RCC 7860 (cell line): ENCODE measurements at places on chromosomes 7 and 10.

GRCh38 chr7:3168869-3169268, 125.2 kb upstream of the CARD11 start:
- no peak for DNase-seq

- no peak for DNase-seq
These were observed 10.7 kb downstream of the PFKP start for GRCh38 chr10:3077940-3078630.

GRCh38 chr7:21753071-21753470, 192.6 kb downstream of the CDCA7L start:
- no peak for DNase-seq

GRCh38 chr10:983401-983800, 4.8 kb upstream of the GTPBP4 start:
- no peak for DNase-seq

DNA sequence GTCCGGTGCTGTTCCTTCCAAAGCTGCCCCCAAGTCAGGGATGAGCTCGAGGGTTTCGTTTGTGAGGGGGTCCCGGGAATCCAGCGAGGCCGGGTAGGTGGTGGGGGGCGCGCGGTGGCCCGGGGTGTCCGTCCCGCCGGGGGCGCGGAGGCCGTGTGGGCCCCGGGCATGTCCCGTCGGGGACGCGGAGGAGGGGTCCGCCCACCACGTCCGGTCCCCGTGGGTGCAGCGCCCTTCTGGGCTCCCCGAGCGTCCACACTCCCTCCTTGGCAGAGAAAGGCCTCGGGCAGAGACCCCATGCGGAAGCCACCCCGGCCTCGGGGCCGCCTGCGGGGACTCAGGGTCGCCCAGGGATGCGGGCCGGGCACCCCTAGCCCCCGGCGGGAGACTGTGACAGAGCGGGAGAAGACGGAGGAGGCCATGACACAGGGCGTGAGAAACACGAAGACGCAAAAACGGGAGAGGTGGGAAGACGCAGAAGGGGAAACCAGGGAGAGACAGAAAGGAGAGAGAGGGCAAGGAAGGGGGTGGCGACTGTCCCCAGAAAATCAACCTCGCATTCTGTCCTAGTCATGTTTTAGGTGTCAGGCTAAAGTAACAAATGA, 640 bp upstream of the ZNF425 start:
- peak; percentile 35 for DNase-seq

DNA sequence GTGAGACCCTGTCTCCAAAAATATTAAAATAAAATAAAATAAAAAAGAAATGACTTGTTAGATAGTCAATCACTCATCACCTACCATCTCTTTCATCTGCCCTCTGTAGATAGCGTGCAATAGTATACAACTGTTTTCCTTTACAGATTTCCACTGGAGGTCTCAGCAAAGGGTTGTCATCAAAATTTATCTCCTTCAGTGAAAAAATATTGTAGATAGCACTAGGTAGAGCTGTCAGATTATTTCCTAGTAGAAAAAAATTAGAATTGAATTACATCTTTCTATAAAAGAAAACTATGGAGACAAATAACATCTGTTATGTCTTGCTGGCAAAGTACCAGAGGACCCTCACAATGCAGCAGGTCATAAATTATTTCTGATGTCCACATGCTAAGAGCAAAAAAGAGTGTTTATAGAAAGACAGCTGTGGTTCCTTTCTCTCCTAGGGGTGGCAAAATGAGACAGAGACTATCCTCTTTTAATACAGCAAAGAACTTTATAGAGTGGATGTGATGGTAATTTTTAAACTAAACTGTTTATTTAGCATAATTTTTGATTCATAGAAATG, 16.3 kb upstream of the CYP51A1 start:
- no peak for DNase-seq
